ENCODE measurements at places on chromosomes 7 and 10. TPM values are rescaled to one million over a fixed set of nuclear protein-coding genes. Genes with fewer than 3 reads are reported as not detected.
A peak's percentile ranks its signal among the peaks of the same experiment; 100 is the strongest.

The C7orf57 gene
- polyA plus RNA-seq, result not detected

The DPP6 gene
- 6.9 TPM for polyA plus RNA-seq

The MYOF gene
- 11.5 TPM for polyA plus RNA-seq

The FAM131B gene
- polyA plus RNA-seq, result 0.19 TPM

The IL2RA gene
- 0.54 TPM for polyA plus RNA-seq

The SMC3 gene
- 13.9 TPM for polyA plus RNA-seq

The COBL gene
- polyA plus RNA-seq, result 9.8 TPM

The KIF11 gene
- 0.39 TPM for polyA plus RNA-seq

The ZDHHC6 gene
- 73.8 TPM for polyA plus RNA-seq

The RBP3 gene
- not detected for polyA plus RNA-seq

The CLDN4 gene
- polyA plus RNA-seq, result 82.6 TPM

The TRPV5 gene
- 1.3 TPM for polyA plus RNA-seq

The AP3M1 gene
- 14.6 TPM for polyA plus RNA-seq

The SHTN1 gene
- 14.0 TPM for polyA plus RNA-seq

DNA sequence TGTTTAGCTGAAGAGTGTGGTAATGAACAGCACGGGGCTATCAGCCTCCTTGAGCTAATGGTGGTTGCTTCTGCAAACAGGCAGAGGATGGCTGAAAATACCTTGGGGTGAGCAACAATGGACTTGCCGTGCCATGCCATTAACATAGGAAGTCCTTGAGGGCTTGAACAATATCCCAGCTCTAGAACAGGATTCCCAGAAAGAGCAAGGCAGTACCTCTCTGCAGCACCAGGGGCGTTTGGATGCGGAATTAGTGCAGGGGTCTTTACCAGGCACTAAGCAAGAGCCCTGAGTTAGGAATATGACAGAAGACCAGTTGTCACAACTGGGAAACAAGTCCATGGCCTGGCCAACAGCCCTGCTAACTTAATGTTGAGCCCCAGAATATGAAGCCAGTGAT, 143.2 kb upstream of the COBL start:
- no peak for DNase-seq

- no peak for DNase-seq
These were observed 367.2 kb upstream of the ZNF32 start for GRCh38 chr10:44015702-44016500.

- peak; percentile 49 for DNase-seq
These were observed 65.6 kb upstream of the CTBP2 start for GRCh38 chr10:125226005-125226404.

DNA sequence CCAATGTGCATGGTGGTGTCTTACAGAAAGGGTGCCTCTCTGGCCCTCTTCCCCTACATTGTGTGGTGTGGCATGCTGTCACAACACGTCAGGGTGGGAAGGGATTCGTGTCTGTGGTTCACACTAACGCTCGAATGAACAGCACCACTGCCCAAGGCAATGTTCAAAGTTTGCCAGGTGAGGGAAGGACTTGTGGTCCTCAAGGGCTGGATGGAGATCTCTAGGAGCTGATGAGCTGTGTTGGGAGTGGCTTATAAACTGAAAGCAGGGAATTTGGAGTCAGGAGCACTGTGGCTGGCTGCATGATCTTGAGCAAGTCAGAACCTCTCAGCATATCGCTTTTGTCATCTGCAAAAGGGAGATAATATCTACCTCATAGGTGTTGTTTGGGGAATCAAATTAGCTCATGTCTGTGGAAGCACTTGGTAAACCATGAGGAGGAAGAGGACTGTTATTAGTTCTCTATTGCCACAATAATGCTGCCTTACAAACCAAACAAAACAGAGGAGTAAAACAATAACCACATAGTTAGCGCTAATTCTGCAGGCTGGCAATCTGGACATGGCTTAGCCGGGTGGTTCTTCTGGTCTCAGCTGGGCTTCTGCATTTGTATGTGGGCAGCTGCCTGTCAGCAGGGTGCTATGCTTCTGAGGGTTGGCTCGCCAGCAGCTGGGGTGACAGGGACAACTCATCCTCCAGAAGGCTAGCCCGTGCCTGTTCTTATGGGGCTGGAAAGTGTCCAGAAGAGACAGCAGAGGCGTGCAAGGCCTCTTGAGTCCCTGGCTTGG, 22.9 kb upstream of the C10orf105 start:
- DNase-seq, result peak; percentile 30

DNA sequence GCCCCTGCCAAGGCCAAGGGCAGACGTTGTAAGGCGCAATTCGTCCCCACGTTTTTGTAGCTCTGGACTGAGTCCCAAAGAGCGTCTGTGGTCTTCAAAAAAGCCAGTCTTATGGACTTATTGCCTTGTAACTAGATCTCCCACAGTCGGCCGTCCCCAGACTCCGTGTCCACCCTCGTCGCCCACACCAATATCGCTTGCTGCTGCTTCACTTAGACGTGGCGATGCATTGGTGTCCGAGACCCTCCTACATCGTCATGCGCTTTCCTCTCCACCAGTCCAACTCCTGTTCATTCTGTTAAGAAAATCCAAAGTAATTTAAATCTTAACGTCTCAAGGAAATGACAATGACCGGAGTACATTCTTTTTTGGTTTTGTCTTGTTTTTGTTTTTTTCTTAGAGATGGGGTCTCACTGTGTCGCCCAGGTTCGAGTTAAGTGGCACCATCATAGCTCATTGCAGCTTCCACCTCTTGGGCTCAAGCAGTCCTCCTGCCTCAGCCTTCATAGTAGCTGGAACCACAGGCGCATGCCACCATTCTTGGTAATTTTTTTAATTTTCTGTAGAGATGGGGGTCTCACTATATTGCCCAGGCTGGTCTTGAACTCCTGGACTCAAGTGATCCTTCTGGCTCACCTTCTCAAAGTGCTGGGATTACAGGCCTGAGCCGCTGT, 851 bp downstream of the KIFBP start:
- no peak for DNase-seq

GRCh38 chr7:79854621-79855020, 280.0 kb upstream of the GNAI1 start:
- no peak for DNase-seq

GRCh38 chr7:125247514-125248098, 318.0 kb upstream of the POT1 start:
- DNase-seq, result no peak

GRCh38 chr7:141641876-141642275, 60.1 kb downstream of the DENND11 start:
- no peak for DNase-seq

GRCh38 chr7:111049971-111050680, 40.8 kb upstream of the LRRN3 start:
- DNase-seq, result no peak

DNA sequence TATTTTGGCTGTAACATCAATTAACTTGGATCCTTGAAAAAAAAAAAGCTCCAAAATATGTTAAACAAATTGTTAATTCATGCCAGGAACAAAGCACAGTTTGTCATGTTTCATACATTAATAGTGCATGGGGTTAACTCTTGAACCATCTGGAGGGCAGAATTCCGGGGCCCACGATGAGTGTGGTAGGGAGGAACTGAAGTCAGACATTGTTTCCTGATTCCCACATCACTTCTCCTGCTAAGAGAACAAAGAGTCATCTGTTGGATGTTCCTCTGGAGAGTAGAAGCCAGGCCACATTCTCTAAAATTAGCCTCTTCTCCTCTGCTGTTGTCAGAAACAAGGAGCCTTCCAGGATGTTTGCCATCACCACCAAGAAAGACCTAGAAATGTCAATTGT, 54.6 kb downstream of the TMEM178B start:
- DNase-seq, result no peak

DNA sequence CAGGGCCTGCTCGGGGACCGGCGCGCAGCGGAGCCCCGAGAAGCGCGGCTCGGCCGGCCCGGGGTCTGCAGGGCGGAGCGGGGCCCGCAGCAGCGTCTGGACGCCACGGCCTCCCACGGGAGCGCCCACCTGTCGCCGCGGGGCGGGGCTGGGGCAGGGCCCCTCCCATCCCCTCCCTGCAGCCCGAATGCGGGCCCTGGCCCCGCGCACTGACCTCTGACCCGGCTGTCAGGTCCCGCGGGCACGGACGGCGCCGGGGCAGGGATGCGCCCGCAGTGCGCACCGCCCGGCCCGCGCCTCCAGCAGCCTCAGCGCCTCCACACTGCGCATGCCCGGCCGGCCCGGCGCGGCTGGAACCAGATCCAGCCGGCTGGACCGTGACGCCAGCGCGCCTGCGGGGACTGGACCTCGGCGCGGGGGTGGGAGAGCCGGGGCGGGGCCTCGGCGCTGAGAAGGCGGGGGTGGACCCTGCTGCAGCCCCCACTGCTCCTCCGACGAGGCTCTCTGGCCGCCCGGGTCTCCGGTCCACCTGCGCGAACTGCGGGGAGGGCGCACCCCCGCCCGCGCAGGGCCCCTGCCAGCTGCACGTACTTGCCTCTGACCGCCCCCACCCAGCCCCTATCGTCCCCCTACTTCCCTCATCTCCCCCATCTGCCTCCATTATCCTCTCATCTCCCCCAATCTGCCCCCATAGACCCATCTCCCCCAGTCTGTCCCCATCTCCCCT, 16.1 kb upstream of the GPR146 start:
- peak; percentile 98 for DNase-seq

- no peak for DNase-seq
These were observed 406.1 kb downstream of the MDFIC start for GRCh38 chr7:115328018-115328417.

- no peak for DNase-seq
These were observed 75.9 kb downstream of the BMPER start for GRCh38 chr7:33981226-33981625.

GRCh38 chr7:69735582-69735981, 137.3 kb downstream of the AUTS2 start:
- no peak for DNase-seq

DNA sequence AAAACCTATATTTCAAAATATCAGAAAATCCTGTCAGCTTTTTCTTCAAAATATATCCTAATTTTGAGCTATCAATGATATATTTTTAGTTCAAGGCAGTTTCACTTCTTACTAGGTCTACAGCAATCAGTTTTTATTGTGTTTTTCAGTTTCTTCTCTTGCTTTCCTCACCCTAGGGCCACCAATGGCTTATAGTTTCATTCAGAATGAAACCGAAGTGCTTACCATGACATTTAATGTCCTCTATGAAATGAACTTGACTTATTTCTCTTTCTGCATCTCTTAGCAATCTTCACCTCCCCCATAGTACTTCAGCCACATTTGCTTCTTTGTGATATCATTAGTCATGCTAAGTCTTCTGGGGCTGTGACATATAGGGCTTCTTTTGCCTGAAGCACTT, 100.3 kb downstream of the ARL5B start:
- DNase-seq, result no peak

DNA sequence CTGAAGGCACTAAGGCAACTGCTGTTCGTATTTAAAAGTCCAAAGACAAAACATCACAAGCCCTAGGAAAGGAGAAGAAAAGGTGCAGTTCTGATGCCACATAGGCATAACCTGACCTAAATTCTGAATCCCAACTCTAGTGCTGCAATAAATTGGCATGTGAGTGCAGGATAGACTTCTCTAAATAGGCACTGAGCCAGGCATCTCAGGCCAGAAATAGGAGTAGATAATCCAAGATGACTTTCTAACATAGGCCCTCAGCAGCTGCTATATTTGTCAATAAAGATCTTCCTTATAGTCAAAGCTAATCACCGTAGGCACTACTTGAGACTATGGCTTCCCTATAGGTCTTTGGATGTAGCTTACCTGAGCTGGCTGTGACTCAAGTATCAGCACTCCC, 1163.8 kb downstream of the SORCS1 start:
- no peak for DNase-seq

DNA sequence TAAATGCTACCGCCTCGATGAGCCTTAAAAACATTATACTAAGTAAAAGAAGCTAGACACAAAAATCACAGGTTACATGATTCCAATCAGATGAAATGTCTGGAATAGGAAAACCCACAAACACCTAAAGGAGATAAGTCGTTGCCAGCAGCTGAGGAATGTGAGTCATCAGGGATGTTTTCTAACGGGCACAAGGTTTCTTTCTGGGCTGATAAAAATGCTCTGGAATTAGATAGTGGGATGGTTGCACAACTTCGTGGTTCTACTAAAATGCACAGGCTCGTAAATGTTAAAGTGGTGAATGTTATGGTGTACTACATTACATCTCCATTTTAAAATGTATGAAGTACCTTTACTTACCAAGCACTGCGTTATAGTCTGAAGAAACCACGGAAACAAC, 9.7 kb downstream of the ABLIM1 start:
- DNase-seq, result no peak

DNA sequence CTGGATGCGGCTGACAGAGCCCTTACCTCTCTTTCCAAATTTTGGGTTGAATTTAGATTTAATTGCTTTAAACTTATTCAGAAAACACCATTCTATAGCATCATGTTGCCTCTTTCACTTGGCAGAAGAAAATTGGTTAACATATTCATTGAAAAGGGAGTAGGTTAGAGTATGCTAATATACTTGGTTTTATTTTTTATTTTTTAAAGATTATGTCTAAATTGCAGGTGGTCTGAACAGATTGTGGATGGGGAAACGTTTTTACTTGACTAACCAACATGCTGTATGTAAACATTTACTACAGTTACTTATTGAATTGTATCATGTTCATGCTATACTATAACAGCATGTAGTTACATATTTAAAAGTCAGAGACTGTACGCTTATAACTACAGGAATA, 65.6 kb downstream of the DNAH11 start:
- no peak for DNase-seq
